ENCODE measurements at places on chromosomes 6 and 20. TPM values are rescaled to one million over a fixed set of nuclear protein-coding genes. Genes with fewer than 3 reads are reported as not detected.

The RBM24 gene
- 0.09 TPM for polyA plus RNA-seq

DNA sequence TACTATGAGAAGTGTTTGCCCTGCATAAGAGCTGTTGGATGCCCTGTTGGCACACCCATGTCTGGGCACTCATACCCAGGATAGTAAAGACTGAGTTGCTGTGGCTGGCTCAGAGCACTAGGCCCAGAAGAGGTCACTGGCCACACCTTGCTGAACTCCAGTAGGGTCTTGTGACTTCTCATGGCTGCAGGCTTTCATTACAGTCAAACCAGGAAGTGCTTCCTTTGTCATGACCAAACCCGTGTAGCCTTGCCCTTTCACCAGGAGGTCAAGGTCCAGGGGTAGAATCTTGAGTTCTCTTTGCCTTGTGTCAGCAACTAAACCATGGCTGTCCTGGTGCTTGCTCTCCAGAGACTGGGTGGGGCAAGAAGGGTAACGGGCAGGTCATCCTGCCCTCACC is 49.5 kb downstream of the CD164 start:
- no peaks in the 10 kb centered on the region for H3K27me3 ChIP-seq
- H3K4me3 ChIP-seq: no peak overlapping the region
- no peaks in the 10 kb centered on the region for H3K4me1 ChIP-seq
- H3K36me3 ChIP-seq: no peaks in the 10 kb centered on the region
- no peak for DNase-seq
- no peak overlapping the region for H3K27ac ChIP-seq

DNA sequence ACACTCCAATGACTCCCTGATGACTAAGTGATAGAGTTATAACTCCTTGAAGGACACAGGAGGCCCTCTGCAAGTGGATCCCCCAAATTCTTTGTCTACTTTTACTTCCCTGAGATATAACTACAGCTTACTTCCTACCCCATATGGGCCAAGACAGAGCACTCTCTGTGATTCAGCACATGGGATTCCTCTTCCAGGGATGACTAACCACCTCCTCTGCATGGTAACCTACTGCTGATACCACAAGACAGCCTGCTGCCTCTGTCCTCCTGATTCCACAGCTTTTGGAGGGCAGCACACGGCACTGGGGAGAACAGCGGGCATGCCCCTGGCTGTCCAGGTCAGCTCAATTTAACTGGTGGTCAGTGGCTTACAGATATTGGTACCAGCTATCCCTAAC is 675.7 kb upstream of the AGPAT4 start:
- no peak overlapping the region for H3K4me3 ChIP-seq
- no peaks in the 10 kb centered on the region for H3K27me3 ChIP-seq
- DNase-seq: no peak
- no peak overlapping the region for H3K27ac ChIP-seq

- H3K4me1 ChIP-seq: no peaks in the 10 kb centered on the region
- H3K36me3 ChIP-seq: no peaks in the 10 kb centered on the region
- DNase-seq: no peak
- no peaks in the 10 kb centered on the region for H3K27me3 ChIP-seq
Observed at GRCh38 chr20:1287787-1288569, 21.9 kb downstream of the SNPH start.

The SMLR1 gene
- not detected for polyA plus RNA-seq

DNA sequence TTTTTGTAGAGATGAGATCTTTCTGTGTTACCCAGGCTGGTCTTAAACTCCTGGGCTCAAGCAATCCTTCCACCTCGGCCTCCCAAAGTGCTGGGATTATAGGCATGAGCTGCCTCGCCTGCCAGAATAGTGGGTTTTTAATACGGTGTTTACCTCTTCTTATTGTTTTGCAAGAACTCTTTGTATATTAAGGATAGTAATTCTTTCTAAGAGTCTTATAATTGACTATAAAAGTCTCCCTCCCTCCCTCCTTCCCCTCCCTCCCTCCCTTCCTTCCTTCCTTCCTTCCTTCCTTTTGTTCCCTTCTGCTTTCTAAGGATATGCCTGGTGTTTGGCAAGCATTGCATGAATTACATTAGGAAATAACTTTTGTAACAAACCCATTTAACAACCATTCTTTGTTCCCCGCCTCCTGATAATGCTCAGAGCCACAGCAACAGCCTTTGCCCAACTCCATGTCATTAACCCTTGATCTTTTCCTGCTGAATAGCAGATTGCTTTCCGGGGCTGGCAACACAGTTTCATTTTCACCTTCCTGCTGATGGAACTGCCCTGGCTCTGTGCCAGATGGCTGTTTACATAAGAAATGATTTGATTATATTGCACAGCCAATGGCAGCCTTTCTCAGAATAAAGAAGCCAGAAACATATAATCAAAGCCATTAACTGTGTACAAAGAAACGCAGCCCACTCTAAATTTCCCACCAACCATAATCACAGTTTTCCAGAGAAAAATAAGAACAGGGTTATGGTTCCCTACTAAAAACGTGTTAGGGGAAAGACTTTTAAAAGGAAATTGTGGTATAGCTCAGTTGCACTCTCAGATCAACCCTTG is 143.7 kb upstream of the PTPN1 start:
- no peak overlapping the region for H3K27ac ChIP-seq
- H3K36me3 ChIP-seq: no peaks in the 10 kb centered on the region
- no peaks in the 10 kb centered on the region for H3K4me1 ChIP-seq
- H3K27me3 ChIP-seq: no peaks in the 10 kb centered on the region
- DNase-seq: no peak

DNA sequence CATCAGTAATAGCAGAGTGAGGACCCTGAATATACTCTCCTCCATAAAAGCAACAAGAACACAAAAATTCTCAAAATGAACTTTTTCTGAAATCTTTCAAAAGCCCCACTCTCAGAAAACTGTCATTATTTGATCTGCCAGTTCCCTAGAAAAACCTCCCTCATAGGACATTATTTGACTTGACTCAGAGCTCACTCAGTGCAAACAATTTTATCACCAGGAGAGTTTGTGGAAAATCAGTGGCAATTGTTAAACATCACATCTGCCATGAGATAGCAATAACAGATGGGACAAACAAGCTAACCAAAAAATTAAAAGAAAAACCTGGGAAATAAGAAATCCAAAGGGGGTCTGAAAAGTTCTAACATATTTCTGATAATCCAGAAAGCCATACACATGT is 100.0 kb downstream of the ATG5 start:
- H3K36me3 ChIP-seq: no peaks in the 10 kb centered on the region
- H3K27ac ChIP-seq: no peak overlapping the region
- DNase-seq: no peak
- no peak overlapping the region for H3K4me3 ChIP-seq
- H3K27me3 ChIP-seq: no peaks in the 10 kb centered on the region

The CCM2L gene
- not detected for polyA plus RNA-seq

All from GM12878 (cell line).